Activated CD4-positive, alpha-beta T cell treated with anti-CD3 and anti-CD28 coated beads, Interleukin-2, amount 50 U/mL, for 16 hours (primary cell): ENCODE measurements at places on chromosomes 2 and 18.
A peak's percentile ranks its signal among the peaks of the same experiment; 100 is the strongest.

DNA sequence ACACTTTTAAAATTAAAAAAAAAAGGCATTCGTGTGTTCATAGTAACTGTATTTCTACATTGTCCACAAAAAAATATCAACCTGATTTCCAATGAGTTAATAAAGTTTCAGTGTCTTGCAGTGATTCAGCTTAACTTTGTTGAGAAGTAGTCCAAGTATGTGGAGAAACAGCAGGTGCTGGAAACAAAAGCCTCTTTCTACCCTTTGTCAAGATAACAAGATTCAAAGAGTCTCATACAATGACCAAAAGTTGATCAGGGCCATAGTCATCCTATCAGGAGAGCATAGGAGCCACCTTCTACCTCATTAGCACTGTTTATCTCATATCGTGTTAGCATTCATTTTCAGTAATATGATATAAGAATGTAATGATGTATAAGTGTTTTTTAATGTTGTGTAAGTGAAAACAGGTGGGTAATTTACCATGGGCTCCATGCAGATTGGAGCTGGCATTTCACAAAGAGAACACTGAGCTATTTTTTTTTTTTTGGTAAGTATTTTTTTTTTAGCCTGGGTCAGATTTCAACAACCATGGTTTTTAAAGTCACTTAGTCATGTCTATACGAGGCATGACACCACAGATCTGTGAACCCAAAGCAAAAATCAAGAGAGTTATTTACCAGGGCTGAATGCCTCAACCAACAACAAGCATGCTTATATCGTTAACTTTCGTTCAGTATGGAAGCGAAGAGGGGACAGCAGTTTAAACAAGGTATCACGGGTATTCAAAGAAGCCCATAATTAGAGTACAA is 165.0 kb upstream of the ZNF521 start:
- no peak for DNase-seq

GRCh38 chr2:132951008-132951714 is 281.2 kb upstream of the LYPD1 start:
- no peak for DNase-seq

GRCh38 chr18:63949068-63949737 is at the start of gene HMSD:
TSS of gene HMSD (plus strand) at chr18:63949301. CDS start at chr18:63953456, 4,155 bp downstream.
- peak; percentile 80 for DNase-seq

- peak; percentile 53 for DNase-seq
Observed at GRCh38 chr2:217086038-217086522, 226.2 kb upstream of the TNP1 start.

GRCh38 chr18:54378057-54378456 is 20.4 kb downstream of the C18orf54 start:
- DNase-seq, result peak; percentile 18

GRCh38 chr18:35088921-35089320 is 47.7 kb downstream of the MAPRE2 start:
- no peak for DNase-seq

DNA sequence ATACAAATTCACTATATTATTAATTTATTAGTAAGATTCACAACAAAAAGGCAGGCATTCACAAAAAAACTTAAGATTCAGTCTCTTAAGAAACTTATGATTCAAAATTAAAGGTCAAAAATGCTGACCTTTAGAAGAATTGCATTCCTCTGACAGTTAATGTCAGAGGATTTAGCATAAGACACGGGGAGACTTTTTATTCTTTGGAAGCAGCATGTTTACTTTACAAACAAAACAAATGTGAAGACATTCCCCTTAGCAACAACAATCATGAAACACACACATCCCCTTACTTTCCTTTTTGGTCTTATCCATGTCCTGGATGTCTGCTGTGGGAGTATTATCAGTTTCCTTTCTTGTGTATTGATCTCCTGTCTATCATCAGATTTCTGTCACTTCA is 117.1 kb downstream of the RAD51AP2 start:
- DNase-seq, result no peak

- DNase-seq, result no peak
Observed at GRCh38 chr18:40867459-40867858, 1087.6 kb upstream of the PIK3C3 start.

DNA sequence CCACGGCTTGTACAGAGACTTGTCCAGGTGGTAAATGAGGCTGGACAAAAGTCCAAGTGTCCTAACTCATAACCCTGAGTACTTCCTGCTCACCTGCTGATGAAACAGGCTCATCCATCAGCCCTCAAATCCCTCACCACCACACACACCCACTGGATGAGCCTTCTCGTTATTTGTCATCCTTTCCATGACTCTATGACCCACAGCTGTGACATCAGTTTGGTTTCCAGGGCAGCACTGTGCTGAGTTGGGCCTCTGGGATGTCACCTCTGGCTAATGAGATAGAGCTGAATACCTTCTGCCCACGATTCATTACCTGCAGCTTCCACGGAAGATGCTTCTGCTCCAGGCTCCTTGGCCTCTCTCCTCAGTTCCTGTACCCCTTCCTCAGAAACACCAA is 39.4 kb downstream of the SLC14A2 start:
- DNase-seq, result no peak

GRCh38 chr2:181326661-181327060 is 130.5 kb upstream of the ITGA4 start:
- DNase-seq, result no peak
